NCI-H1694 treated with DMSO at 0.1 percent for 48 hours (cell line): ENCODE measurements at places on chromosomes 6 and 20.
A peak's percentile ranks its signal among the peaks of the same experiment; 100 is the strongest.

DNA sequence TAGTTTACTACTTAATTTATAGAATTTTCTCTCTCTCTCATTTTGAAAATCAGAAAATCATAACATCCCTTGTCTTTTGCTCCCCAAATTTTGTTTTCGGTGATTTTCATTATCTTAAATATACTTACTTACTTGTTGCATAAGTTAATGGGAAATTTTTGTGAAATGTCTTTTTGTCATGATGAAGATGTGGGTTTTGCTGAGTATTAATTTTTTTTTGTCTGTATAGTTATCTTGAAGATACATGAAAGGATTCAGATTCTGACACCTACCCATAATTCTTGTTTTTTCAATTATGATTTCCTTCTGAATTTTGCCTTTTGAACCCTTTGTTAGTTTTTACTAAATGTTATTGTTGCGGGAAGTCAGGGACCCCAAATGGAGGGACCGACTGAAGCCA, 817.9 kb downstream of the EYS start:
- DNase-seq: no peak

DNA sequence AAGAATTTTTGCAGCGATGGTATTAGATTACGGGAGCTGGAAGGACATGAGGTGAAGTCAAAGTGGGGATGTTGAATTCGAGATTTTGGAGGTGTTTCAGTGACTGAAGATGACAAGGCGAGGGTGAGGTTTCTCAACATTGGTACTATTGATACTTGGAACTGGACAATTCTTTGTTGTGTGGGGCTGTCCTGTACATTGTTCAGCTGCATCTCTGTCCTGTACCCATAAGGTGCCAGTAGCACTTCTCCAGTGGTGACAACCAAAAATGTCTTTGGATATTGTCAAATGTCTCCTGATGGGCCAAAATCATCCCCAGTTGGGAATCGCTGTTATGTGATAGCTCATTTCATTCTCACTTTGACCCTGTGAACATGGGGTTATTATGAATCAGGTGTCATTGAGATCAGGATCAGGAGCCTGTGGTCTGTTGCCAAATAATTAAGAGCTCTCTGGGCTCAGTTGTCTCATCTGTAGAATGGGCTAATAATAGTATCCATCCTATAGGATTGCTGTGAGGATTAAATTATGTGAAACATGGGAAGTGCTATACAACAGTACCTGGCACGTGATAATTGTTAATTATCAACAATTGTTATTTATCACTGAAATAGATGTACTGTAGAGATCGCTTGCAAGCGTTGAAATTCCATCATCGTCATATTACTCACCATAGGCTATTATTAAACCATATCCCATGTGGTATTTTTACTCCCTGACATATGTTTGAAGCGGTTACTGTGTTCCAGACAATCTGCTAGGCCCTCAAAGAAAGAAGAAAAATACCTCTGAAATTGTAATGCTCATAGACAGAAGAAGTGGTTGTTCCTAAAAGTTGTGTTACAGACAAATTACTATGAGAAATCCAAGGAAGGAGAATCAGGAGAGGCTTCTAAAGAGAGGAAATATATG, 48.5 kb upstream of the TTPAL start:
- DNase-seq: no peak

DNA sequence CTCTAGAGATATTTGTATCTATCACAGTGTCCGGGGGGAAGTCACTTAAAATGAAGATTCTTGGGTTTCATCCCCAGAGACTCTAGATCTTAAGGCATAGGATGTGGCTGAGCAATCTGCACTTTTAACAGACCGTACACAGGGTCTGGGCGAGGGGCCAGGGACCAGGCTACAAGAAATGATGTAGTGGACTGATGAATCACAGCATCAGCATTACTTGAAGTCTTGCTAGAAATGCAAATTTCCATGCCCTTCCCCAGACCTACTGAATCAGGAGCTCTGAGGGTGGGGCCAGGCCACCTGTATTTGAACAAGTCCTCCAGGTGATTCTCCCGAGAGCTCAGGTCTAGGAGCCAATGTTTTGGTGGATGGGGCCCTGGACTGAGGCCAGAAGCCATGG, 168.4 kb downstream of the DOK5 start:
- no peak for DNase-seq

GRCh38 chr6:13413900-13414555, 73.4 kb downstream of the GFOD1 start:
- no peak for DNase-seq

- DNase-seq: no peak
Observed at GRCh38 chr6:142694054-142694453, 250.9 kb downstream of the HIVEP2 start.

DNA sequence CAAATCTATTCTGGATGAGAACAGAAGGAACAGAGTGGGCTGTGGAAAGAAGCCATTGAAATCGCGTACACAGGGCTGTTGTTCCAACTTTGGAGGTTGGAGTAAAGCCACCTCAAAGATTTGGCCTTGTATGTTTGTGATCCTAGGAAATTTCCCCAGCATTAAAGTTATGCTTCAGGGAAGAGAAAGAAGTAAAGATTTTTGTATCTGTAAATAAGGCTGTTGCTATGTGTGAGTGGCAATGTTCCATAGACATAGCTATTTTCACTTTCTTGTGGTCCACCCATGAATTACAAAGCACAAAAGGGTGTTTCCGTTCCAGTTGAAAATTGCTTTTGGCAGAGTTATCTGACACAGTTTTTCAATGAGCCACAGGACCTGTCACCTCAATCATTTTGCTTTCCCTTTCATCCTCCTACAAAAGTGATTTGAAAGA, 321.3 kb downstream of the TFAP2B start:
- no peak for DNase-seq

DNA sequence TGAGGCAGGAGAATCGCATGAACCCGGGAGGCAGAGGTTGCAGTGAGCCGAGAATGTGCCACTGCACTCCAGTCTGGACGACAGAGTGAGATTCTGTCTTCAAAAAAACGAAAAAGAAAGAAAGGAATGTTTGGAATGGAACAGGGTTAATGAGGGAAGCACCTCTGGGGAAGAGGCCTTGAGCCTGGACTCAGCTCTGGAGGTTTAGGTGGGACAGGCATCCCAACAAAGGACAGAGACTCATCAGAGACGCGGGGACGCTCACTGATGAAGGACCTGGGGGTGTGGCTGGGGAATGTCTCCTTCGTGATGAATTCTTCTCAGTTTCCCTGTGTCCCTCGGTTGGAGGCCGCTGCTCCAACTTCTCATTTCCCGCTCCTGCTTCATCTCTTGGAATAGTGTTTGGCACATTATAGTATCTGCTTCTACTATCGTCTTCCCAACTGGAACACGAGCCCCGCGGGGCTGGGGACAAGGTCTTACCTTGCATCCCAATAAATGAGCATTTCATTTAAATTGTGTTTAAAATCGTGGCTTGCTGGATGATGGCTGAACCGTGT, 27.6 kb downstream of the KIF25 start:
- DNase-seq: no peak

- no peak for DNase-seq
Observed at GRCh38 chr20:53598140-53599043, 4.8 kb upstream of the ZNF217 start.

GRCh38 chr6:53598265-53598907, 53.5 kb upstream of the GCLC start:
- no peak for DNase-seq

DNA sequence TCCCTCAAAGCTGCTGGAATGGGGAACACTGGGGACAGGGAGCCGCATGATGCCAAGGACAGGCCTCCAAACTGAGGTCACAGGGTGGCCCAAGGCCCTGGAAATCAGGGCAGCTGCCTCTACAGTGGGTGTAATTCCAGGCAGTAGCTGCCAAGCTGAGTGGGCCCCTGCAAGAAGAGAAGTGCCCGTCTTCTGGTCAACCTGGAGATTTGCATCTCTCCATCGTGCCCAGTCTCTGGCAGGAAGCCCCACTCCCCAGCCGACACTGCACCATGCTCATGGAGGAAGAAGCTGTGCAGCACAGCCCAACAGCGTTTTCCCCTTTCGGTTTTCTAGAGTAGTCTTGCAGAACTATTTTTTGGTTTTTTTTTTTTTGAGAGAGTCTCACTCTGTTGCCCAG, 2.2 kb upstream of the FAM209A start:
- DNase-seq: no peak

DNA sequence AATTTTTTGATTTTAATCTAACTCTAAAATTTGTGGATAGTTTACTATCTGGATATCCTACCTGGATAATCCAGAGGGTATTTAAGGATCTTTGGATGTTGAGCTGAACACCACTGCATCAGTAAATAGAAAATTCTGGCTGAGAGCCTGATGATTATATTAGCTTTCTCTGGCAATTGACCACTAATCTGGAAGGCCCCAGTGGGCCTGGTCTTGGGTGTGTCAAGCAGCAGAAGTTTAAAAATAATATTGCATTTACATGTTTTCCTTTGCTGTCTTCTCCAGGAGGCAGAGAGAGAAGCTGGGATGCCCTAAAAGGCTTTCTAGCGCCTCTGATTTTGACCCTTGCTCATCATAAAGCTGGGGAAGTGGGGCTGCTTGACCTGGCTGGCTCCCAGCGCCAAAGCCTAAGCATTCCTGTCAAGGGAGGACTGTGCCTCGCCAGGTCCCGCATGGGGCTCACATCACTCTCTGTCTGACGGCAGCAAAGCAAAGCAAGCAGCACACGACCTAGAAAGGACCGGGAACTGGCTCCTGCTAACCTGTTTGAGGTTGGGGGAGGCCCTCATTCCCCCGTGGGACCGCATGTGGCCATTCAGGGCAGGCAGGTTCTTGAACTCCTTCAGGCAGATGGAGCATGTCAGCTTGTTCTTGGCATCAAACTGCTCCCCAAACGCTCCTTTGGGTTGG, 46.6 kb upstream of the MRPS10 start:
- DNase-seq: no peak

DNA sequence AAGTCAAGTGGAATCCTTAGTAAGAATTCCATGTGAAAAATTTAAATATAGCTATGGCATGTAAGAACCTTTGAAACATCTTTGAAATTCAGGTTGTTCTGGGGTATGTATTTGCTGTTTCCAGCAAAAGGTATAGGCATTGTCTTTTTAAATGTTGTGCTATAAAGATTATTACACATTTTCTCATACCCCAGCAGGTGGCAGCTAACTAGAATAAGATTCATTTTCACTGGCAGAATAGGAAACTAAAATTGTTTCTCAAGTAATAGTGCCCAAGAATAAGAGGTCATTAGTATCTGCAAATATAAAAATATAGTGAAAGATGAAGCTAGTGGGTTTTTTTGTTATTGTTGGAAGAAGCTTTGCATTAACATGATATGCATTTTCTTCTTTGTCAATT, 1.8 kb downstream of the GRIK2 start:
- peak; percentile 28 for DNase-seq

- no peak for DNase-seq
Observed at GRCh38 chr6:166228839-166229528, 61.3 kb upstream of the TBXT start.

GRCh38 chr6:40325791-40326190, 261.4 kb downstream of the LRFN2 start:
- DNase-seq: no peak

DNA sequence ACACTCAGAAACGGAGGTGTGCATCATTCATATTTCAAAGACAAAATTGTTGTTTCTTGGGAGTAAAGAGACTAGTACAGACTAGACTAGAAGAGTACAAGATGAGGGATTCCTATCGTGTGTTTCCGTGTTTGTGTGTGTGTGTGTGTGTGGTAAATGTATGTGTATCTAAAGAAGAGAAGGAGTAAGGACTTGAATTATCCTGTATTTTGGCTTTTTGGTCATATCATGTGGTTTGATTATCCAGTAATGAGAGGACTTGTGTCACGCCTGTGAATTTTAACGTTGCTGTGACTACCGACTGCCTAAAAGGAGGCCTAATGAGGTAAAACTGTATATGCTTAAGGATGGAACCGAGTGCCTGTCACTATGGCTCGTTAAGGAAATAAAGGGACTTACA, 44.4 kb upstream of the MAP7 start:
- DNase-seq: no peak

- DNase-seq: no peak
Observed at GRCh38 chr20:62481425-62482145, 5.8 kb upstream of the GATA5 start.

- DNase-seq: no peak
Observed at GRCh38 chr6:5712349-5713215, 294.1 kb downstream of the NRN1 start.

GRCh38 chr6:158409451-158409850, 97.2 kb downstream of the TULP4 start:
- no peak for DNase-seq
